ENCODE measurements at places on chromosomes 12 and 14.

DNA sequence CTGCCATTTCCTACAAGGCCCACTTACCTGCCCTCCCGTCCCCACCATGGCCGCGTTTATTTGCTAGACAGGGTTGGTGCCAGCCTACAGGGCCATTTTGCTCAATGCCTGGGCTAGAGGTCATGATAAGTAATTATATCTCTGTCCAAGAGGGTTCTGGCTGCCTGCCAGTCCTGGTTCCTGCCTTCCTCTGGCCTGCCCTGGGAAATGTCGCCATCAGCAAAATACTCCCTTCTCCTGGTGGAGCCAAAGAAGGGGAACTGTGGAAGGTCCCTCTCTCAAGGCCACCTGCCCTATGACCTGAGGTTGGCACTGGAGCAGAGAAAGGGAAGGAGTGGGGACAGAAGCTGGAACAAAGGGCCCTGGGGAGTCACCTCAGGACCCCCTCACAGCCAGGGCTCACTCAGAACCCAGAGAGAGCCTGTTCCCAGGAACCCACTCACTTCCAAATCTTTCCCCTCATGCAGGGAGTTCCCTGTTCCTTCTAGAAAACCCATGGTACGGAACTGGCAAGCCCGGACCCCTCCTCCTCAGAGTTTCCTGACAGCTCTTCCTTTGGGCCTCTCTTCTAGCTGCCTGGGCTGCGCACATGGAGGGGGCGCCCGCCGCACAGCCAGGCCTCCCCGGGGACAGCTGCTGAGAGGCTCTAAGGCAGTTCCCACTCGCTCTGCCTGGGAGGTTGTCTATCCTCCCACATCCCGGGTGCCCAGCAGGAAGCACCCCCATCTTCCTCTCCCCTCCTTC lies 280.5 kb downstream of the DPF3 start:
- peak; percentile 89 for DNase-seq
- H3K36me3 ChIP-seq = no peaks in the 10 kb centered on the region
- peaks cover 65% of the 10 kb centered on the region for H3K4me1 ChIP-seq
- H3K4me3 ChIP-seq = no peak overlapping the region
- H3K27ac ChIP-seq = peak overlapping the region; percentile 84
- no peaks in the 10 kb centered on the region for H3K27me3 ChIP-seq

- DNase-seq = no peak
- H3K27me3 ChIP-seq = no peaks in the 10 kb centered on the region
- no peaks in the 10 kb centered on the region for H3K36me3 ChIP-seq
- H3K4me3 ChIP-seq = no peak overlapping the region
- no peak overlapping the region for H3K27ac ChIP-seq
Measured at GRCh38 chr14:28161040-28161439, 605.5 kb upstream of the FOXG1 start.

- H3K4me3 ChIP-seq = no peak overlapping the region
- no peaks in the 10 kb centered on the region for H3K4me1 ChIP-seq
- H3K27ac ChIP-seq = no peak overlapping the region
- H3K27me3 ChIP-seq = no peaks in the 10 kb centered on the region
- H3K36me3 ChIP-seq = no peaks in the 10 kb centered on the region
Measured at GRCh38 chr12:95626854-95627253, 75.6 kb upstream of the USP44 start.

DNA sequence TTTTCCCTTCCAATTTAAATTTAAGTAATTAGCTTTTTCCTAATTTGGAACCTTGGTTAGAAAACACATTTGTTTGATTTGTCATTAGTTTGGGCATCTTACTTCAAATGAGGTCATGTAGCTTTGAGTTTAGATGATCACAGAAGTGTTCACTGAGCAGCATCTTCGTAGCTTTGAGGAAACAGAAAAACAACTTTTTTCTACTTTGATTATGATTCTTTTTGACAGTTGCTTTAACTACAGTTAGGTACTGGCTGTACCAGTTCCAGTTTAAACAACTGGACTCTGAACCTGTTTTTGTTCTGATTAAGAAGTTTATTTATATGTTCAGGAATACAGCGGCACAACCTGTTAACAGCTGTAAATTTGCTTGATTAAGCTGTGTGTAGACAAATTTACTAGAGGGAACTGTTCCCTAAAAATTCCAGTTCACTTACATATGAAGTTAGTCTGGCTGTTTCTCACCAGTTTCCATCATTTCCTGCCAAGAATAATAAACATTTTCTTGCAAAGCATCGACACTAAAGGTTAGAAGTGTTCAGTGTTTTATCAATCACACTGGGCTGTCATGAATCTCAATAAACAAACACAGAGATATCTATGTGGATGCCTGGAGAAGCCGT lies 191.9 kb downstream of the RAD51B start:
- no peaks in the 10 kb centered on the region for H3K36me3 ChIP-seq
- no peaks in the 10 kb centered on the region for H3K27me3 ChIP-seq
- no peaks in the 10 kb centered on the region for H3K4me1 ChIP-seq
- no peak for DNase-seq
- H3K27ac ChIP-seq = no peak overlapping the region

- H3K27ac ChIP-seq = no peak overlapping the region
- no peak overlapping the region for H3K4me3 ChIP-seq
- no peaks in the 10 kb centered on the region for H3K27me3 ChIP-seq
- DNase-seq = no peak
Measured at GRCh38 chr12:92732716-92733115, 29.9 kb downstream of the PLEKHG7 start.

Measured in gastrocnemius medialis (tissue), 4 donors.